ENCODE measurements at places on chromosomes 5 and 9.

GRCh38 chr5:65332591-65332990 lies 149.1 kb downstream of the ADAMTS6 start:
- no peak for DNase-seq

- no peak for DNase-seq
Observed at GRCh38 chr5:169701910-169702451, 64.9 kb downstream of the DOCK2 start.

- DNase-seq, result no peak
Observed at GRCh38 chr9:75134495-75134894, 46.2 kb downstream of the OSTF1 start.

- DNase-seq, result no peak
Observed at GRCh38 chr9:35615981-35616680, 2.1 kb downstream of the CD72 start.

DNA sequence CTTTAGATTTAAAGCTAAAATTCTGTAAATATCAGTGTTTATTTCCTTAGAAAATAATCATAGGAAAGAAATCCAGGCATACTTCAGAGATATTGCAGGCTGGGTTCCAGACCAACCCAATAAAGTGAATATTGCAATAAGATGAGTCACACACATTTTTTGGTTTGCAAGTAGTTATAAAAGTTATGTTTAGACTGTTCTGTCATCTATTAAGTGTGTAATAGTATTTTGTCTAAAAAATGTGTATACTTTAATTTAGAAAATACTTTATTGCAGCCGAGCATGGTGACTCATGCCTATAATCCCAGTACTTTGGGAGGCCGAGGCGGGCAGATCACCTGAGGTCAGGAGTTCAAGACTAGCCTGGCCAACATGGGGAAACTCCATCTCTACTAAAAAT lies 6.9 kb upstream of the RIC1 start:
- no peak for DNase-seq

DNA sequence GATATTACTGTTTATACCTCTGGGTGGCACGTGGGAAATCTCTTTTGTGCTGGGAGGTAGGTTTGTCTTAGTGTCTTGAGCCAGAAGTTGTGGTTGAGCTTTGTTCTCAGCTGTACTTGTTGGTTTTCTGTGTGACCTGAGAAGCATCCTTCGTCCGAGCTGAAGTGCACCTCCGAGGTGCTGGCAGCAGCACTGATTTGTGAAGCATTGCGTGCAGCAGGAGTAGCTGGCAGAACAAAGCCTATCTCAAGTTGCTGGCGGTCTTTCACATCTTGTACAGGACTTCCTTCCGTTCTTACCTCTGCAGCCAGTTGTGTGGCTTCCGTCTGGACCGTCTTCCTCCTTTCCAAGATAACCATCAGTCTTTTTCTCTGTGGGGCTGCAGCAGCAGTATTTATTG lies 4.3 kb downstream of the PRRC2B start:
- DNase-seq, result peak; percentile 19

GRCh38 chr9:122179690-122180074 lies 20.0 kb downstream of the MORN5 start:
- no peak for DNase-seq

DNA sequence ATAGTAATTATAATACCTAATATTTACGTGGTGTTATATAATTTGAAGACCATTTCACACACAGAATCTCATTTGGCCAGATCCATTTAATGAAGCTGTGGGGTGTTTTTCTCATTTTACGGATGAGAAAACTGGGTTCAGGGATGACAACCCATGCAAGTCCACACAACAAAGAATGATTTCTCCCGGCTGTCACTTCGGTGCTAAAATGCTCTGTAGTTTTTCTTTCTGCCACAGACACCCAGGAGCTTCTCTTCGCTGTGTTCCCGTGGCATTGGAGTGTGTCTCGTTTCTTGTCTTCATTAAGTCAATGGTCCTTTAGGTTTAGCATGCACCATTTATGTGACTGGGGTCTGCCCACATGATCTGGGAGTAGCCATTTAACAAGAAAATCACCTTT lies 308.5 kb downstream of the ENC1 start:
- DNase-seq, result no peak

GRCh38 chr5:143791848-143792731 lies 19.9 kb upstream of the HMHB1 start:
- no peak for DNase-seq

DNA sequence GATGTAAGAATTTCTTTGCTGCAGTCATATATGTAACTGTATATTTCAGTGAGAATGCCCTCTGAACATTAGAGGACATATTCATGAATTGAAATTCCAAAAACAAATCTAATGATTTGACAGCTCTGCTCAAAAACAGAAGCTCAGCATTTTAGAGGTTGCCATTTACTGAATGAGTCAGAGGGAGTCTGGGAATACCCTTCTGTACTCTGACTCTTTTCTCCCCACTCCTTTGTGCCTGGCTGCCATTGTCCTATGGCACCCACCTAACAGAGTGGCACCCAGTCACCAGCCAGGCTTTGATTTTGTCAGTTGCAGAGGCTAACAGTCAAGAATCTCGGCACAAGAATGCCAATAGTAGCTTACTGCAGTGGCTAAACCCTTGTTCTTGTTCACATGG lies 133.6 kb downstream of the ATG10 start:
- DNase-seq, result no peak

Measured in heart right ventricle (tissue), 16 donors.